NCI-H2171 treated with DMSO at 0.1 percent for 48 hours (cell line): ENCODE measurements at places on chromosomes 7 and 10.

GRCh38 chr10:113945075-113945686, 90.7 kb downstream of the NHLRC2 start:
- DNase-seq, result no peak

- DNase-seq, result no peak
These were observed 361.4 kb downstream of the KIF20B start for GRCh38 chr10:90062786-90063185.

- no peak for DNase-seq
These were observed 29.6 kb upstream of the DKK1 start for GRCh38 chr10:52284416-52285013.

GRCh38 chr10:93702210-93703001, at the start of gene FRA10AC1:
TSS of gene FRA10AC1 (minus strand) at chr10:93702592. CDS start at chr10:93700106, 2,486 bp downstream.
- DNase-seq, result peak; percentile 85

- DNase-seq, result no peak
These were observed 245.8 kb downstream of the CDK14 start for GRCh38 chr7:90841759-90842429.

GRCh38 chr10:3139216-3139910, 33.2 kb downstream of the PITRM1 start:
- no peak for DNase-seq

GRCh38 chr7:81845744-81846241, 75.9 kb upstream of the HGF start:
- DNase-seq, result peak; percentile 93

- no peak for DNase-seq
These were observed 54.9 kb downstream of the FANK1 start for GRCh38 chr10:125951290-125951689.

DNA sequence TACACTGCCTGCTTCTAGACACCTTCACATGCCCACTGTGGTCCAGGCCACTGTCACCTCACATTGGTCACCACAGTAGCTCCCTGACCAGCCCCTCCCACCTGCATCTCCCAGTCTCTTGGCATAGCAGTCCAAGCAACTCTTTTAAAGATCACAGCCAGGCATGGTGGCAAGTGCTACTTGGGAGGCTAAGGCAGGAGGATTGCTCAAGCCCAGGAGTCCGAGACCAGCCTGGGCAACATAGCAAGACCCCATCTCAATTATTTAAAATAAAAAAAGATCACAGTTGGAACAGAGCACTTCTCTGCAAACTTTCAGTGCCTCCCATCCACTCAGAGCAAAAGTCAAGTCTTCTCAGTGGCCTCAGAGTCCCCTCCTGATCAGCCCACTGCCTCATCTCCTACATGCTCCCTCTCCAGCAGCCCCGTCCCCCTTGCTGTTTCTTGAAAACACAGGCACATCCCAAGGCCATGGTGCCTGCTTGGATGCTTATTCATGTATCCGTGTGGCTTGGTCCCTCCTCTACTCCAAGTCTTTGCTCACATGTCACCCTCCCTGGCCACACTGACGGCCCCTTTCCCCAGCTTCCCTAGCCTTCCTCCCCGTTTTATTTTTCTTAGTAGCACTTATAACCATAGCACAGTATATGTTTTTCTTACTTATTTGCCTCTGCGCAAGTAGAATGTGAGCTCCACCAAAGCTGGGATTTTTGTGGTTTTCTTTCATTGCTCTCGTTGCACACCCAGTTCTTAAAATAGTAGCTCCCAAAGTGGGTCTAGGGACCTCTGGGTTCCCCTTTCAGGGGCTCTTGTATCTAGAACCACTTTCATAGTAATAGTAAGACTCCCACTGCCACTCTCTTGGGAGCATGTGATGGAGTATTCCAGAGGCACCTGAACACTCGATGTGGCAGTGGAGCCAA, 19.5 kb downstream of the TSPAN15 start:
- DNase-seq, result no peak

GRCh38 chr7:22213081-22213480, 143.9 kb downstream of the RAPGEF5 start:
- no peak for DNase-seq

DNA sequence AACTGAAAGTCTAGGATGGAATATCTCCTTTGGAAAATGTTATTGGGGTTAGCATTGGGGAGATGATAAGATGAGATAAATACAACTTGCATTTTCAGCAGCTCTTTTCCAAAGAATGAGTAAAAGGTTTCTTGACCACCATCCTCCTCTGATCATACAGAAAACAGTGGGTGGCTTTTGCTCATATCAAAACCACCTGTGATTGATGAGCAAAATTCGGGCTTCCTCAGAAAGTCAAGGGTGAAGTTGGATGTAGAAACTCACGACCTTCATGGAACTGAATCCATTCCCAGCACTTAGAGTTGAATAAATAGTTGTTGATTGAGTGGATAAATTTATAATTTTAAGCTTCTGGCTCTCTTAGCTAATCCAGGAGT, 158.4 kb downstream of the DNAJB6 start:
- DNase-seq, result no peak

- DNase-seq, result peak; percentile 9
These were observed 210.2 kb upstream of the NPY start for GRCh38 chr7:24073651-24074420.

- DNase-seq, result no peak
These were observed 254.8 kb downstream of the MAD1L1 start for GRCh38 chr7:1977876-1978441.

DNA sequence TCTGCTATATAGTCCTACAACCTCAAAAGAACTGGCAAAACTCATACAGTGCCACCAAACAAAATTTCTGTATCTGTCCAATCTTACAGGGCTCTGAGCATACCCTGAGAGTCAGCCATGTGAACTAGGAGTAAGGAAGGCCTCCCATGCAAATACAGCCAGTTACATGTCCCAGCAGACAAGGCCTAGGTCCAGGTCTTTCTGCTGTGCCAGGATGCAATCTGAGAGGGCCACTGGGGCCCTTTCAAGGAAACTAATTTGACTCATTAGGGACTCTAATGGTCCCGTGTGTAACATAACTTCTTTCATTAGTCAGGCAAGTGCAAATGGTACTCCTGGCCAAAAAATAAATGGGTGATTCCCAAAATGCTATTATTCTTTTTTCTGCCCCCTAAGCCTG, 17.9 kb upstream of the HIBADH start:
- no peak for DNase-seq

DNA sequence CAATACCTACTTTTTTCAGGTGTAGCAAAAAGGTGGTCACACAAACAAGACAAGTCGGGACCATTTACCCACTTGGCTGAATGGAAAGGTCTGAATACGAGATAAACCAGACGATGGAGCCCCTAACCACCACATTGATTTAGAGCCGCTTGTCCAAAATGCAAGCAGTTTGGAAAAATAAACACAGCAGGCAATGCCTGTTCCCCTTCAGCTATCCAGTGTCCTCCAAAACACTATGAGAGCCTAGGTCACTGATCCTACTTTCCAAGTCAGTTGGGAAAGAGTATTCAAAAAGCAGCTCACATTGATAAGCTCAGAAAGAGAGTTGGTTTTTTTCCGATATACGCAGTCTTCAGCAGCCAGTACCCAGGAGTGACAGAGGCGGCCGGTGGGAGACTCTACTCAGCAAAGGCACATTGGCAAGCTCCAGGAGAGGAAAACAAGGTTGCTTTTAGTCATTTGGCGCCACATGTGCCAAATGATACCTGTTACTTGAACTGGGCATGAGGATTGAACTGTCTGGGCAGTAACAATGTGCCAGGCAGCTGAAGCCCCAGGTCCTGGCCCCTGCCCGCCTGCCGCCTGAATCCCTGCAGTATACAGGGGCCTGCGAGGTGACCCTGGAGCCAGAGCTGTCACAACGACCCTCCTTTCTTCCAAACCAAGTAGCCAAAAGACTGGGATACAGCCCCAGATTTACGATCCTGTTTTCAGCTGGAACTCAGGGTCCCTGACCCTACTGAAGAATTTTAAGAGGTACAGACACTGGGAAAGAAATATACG, 109.8 kb downstream of the PIP4K2A start:
- no peak for DNase-seq

DNA sequence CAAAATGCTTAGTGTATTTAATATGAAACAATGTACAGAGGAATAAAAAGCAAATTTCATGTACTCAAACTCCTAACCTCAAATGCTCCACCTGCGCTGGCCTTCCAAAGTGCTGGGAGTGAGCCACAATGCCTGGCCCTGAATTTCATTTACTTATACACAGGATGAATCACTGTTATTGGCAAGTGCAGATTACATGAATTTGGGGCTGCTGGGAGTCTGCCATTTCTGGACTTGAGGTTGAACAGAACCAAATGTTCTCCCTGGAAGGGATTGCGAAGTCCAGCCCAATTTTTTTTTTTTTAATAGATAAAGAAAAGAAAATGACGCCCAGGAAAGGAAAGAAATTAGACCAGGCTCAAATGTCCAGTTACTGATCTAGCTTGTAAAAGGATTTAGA, 6.8 kb upstream of the CSTF2T start:
- no peak for DNase-seq

- DNase-seq, result no peak
These were observed 68.9 kb downstream of the HTR7 start for GRCh38 chr10:90788968-90789367.

DNA sequence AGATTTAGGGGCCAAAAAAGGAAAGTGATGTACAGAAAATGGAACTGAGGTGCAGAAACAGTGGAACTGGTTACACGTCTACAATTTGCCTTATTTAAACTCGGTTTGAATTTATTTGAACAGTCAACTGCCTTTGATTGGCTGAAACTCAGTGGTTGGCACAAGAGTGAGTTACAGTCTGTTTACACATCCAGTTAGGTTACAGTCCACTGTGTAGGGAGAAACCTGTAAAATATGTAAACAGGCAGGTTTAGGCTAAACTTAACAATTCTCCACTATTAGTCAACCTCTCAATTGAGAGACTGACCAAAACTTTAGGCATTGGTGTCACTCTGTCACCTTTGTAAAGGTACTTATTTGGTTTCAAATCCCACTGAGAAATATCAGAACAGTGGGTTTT, 40.3 kb upstream of the RELN start:
- DNase-seq, result no peak

DNA sequence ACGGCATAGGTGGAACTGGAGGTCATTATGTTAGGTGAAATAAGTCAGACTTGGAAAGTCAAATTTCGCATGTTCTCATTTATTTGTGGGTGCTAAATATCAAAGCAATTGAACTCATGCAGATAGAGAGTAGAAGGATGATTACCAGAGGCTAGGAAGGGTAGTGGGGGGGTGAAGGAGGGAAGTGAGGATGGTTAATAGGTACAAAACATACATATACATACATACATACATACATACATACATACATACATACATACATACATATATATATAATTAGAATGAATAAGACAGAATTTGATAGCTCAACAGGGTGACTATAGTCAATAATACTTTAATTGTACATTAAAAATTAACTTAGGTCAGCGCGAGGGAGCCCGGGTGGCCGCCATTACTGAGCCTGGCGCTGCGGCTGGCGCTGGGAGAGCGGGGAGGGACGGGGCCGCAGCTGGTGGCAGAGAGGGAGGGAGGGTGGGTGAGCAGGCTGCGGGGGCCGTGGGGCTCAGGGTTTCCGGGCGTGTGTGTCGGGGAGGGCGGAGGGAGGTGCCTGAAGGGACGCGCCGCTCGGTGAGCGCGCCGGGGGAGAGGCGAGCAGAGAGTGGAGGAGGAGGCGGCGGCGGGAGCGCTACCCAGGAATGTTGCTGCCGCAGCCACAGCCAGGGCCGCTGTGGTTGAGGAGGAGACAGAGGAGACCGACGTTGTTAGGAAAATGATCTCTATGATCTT, 85.8 kb upstream of the EGFR start:
- peak; percentile 75 for DNase-seq

DNA sequence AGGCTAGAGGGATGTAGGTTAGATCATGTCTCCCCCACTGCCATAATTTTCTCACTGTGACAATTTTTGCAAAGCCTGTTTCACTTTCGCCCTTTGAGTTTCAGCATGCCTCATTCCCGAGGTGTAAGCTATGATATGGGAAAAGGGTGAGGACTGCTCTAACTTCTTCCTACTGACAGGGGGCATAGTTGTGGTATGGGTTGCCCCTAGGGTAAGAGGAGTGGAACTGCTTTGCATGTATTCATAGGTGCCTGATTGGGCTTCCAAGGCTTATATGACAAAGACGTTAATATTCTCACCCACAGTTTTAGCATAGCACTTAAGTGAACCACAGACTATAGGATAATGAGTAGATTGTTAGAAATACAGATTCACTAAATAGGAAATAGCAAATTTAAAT, 148.7 kb downstream of the BBS9 start:
- no peak for DNase-seq

- DNase-seq, result no peak
These were observed 115.5 kb downstream of the ITIH5 start for GRCh38 chr10:7551289-7551688.

DNA sequence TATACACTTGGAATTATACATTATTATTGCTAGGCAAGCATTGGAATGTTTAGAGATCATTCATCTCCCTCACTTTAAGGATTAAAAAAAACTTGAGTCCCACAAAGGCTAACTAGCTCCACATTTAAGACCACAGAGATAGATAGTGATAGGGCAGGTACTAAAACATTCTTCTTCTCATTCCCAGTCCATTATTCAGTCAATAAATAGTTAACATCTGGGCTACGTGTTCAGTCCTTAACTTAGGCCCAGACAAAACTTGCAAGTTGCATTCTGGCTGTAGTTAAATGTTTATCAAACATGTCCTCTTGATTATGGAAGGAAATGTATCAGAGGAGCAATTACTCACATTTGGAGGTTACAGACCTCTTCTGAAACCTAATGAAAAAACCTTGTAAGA, 2.4 kb downstream of the GNG11 start:
- DNase-seq, result no peak

GRCh38 chr10:22159979-22160378, 57.8 kb downstream of the EBLN1 start:
- DNase-seq, result no peak

DNA sequence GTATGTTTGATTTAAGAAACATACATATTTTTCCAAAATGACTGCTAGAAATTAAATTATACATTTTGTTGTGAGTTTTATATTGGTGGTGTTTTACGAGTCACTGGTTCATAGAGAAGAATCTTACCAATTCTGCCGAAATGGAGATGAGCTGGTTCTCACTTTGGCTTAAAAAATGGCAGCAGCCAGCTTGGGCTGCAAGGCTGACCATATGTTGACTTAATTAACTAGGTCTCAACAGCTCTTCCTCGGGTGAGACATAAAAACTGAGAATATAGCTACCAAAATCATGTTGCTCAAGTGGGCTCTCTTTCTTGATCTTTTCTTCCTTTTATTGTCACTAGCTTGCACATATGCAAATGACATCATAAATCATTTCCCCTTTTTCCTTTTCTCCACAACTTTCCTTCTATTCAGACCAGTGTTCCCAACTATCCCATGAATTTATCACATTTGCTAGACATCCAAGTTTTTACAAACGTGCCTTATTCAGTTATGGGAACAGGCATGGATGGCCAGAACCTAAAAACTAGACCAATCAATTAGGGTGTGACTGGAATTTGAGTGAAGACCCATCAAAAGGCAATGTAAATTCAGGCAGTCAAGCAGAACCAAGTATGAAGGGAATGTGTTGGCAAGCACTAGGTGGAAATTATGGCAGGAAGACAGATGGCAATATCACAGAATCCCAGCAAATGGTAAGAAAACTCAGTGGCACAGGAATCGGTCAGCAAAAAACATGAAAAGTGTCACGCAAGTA, 6.4 kb upstream of the TSPAN12 start:
- peak; percentile 40 for DNase-seq
